ENCODE measurements at places on chromosomes 12 and 14.

DNA sequence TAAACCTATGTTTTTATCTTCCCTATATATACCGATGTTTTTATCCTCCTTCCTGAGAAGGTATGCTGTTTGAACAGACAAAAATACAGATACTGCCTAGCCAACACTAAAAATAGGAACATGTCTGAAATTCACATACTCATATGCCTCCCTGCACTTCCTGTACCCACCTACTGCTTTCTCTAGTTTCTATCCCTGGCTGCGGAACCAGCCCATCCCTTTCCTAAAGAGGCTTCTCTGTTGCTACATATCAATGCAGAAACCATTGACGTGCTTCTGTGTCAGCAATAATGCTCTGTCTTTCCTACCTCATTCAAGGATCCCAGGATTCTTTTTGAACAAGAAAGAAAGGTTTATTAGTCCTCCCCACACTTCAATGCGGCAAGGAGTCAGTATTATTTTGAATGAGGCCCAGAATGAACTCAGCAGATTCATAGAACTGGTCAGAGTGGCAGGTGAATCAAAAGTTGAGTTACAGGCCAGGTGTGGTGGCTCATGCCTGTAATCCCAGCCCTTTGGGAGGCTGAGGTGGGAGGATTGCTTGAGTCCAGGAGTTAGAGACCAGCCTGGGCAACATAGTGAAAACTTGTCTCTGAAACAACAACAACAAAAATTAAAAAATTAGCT, 67.8 kb upstream of the NAP1L1 start:
- peak; percentile 53 for DNase-seq

DNA sequence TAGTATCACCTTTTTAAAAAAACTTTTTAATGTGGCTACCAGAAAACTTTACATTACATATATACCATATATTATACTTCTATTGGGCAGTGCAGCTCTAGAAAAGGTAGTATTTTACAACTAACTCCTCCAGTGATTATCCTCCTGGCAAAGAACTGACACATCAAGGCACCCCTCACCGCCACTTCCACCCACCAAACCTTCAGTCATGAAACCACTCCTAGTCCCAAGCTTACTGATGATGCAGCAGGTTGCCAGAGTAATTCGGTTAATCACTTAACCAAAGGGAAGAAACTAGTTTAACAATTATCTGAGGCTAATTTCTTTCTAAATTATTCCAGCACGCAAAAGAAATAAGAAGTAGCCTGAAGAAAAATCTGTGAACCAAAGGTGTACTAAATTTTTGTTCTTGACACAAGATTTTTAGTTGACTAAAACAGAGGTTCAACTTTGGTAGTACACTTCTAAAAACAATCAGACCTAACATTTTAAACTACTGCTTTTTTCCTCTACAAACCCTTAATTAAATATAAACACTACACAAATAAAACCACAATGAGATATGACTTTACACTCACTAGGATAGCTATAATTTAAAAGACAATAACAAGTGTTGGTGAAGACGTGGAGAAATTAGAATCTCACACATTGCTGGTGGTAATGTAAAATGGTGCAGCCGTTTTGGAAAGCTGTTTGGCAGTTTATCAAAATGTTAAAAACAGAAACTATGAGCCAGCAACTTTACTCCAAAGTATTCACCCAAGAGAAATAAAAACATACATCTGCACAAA, 16.7 kb downstream of the SPPL3 start:
- peak; percentile 12 for DNase-seq

DNA sequence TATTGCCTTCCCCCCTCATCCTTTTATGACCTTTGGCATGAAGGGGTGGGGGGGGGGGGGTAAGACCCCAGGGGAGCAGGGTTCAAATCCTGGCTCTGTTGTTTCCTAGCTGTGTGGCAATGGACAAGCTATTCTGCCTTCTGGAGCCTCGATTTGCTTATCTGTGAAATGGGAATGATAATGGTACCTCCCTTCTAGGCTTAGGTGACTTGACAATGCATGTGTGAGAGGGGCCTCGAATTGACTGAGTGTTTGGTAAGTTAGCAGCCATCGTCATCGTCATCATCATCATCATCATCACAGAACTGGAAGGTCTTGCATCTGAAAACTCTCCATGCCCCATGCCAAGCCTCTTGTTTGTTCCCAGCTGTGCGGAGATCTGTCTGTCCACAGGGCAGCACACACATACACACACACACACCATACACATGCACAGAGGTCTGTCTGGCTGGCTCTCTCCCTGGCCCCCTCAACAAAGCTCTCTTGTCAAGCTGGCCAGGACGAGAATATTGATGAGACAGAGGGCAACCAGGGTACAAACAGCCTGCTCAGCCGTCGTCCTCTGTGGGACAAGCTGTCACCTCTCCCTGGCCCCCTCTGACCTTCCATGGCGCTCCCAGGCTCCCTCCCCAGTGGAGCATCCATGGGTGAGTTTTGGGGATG, 5.9 kb upstream of the SDS start:
- DNase-seq = no peak

- no peak for DNase-seq
Measured at GRCh38 chr14:93269341-93270068, 62.4 kb downstream of the UBR7 start.

- no peak for DNase-seq
Measured at GRCh38 chr14:100129161-100129589, 30.3 kb downstream of the DEGS2 start.

GRCh38 chr12:51548241-51548640, 42.8 kb upstream of the SCN8A start:
- DNase-seq = no peak

GRCh38 chr12:108633534-108634248, at the start of gene SELPLG:
Gene SELPLG (minus strand): TSS chr12:108633894. CDS start chr12:108624307, 9,587 bp downstream.
- peak; percentile 95 for DNase-seq

- no peak for DNase-seq
Measured at GRCh38 chr12:132024758-132025157, 75.0 kb downstream of the EP400 start.

DNA sequence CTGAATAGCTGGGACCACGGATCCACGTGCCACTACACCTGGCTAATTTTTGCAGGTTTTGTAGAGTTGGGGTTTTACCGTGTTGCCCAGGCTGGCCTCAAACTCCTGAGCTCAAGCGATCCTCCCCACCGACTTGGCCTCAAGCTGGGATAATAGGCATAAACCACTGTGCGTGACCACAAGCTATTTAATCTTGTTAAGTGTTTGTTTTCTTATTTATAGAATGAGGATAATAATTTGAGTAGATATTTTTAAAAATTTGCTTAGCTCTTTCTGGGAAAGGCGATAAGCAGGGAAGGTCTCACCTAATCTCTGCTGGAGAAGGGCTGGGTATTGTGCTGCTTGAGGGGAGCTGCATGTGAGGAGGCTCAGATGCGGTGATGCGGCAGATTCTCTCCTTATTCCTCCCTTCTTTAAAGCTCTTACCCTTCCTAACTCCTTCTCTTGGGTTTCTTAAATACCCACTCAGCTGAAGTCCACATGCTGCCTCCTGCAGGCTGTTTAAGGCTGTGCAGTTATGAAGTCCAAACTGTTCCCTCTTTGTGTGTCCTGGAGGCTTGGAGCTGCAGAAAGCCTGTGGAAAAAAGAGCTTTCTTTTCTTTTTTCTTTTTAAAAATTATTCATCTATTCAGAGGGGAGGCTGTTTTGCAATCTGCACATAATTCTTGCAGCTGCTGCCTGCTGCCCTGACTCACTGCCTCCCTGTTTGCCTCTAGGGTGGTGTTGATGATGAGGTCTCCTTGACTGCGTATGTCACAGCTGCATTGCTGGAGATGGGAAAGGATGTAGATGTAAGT, 37.9 kb downstream of the A2ML1 start:
- DNase-seq = peak; percentile 31

DNA sequence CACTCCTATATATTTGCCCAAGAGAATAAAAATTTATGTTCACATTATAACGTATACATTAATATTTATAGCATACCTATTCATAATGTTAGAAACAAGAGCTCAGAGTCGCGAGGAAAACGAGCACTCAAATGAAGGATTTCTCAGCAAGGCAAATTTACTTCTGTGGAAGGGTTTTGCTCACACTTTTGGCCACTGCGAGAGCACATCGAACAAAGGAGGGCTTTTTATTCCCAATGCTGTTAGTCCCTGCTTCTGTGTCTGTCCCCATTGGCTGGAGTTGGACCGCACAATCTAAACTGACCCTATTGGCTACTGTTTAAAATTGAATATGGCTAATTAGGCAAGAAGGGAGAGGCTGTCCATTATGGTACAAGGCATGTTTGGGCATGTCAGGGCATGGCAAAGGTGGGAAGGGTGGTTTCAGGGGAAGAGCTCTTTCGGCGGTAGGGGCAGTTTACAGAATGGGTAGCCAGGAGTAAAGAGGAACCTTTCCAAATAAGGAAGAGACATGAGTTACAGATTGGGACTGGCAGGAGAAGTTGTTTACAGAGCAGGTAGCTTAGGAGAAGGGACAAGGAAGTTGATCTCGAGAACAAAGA, 702.9 kb downstream of the TRHDE start:
- DNase-seq = no peak

- DNase-seq = no peak
Measured at GRCh38 chr14:81942071-81942470, 408.4 kb upstream of the SEL1L start.

DNA sequence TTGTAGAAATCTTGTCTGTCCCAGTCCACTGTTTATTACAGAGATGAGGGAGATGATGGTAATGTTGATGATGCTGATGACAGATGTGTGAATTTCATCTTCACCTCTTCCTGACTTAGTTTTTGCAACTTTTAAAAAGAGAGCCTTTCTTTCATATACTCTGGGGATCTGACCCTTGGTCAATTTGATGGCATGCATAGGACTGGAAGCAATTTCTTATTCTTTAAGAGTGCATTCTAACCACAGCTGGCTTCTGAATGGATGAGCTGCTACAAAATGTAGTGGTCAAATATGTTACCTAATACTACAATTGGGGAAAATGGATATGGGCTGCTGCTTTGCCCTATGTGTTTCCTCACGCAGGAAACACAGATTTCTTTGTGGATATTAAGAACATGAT, 80.8 kb downstream of the MYRFL start:
- no peak for DNase-seq

DNA sequence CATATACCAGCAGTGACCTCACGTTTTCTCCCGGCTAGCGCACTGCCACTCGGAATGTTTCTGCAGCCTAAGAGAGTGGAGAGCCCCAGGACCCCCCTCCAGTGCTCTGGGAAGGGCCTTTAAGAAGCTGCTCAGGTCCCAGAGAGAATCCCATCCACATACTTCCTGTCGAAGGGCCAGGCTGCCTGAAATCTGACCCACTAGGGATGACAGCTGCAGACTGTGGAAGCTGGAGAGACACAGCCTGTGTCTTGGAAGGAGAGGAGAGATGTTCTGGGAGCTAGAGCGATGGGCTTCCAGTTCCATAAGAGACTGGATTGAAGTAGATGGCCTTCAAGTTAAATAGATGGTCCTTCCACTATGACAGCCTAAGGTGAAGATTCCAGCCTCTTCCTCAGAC, 54.4 kb downstream of the IQSEC3 start:
- DNase-seq = no peak

DNA sequence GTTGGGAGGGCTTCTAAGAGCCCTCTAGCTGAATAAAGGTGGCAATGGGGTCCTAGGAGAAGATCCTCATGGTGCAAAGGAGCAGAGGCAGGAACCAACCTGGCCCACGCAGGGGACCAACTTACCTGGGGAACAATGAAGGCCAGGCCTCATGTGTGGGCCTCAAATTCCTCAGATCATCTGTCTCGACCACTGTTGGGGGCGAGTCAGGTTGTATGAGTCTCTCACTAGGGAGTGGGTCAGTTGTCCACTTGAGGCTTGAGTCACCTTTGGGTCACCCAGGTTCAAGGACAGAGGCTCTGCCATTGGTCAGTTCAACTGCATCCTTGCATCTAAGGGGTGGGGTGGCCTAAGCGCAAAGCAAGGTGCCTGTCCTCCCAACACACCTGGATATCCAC, 43.7 kb upstream of the BDKRB2 start:
- no peak for DNase-seq

DNA sequence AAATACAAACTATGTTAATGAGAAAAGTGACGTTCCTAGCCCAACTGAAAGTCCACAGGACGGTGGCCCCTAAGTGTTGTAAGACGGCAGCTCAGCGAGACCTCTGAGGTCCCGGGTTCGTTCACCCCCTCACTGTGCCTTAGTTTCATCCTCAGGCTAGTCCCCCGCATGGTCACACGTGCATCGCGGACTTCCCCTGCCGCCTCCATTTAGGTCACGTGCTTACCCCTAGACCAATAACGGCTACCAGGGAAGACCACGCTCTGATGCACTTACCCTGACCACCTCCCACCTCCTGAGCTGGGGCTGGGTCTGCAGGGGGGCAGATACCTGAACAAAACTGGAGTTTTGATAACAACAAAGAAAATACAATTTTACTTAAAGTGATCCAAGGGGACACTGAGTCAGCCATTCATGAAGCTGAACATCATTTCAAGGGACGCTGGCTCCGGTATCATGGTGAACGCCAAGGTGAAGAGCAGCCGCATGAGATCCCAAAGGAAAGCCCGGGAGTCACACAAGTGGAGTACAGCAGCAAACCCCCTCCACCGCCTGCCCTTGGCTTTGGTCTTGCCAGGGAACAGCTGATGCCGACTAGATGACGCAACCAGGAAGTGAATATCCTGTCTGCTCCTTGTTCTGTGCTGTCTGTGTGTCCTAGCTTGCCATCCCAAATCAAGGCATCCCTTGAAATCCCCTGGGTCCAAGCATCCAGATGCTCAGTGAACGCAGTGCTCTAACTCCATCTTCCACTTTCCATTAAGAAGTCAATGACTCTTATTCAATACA, 274.1 kb downstream of the PCNX1 start:
- no peak for DNase-seq

- DNase-seq = no peak
Measured at GRCh38 chr12:122874081-122874480, 21.8 kb downstream of the VPS37B start.

DNA sequence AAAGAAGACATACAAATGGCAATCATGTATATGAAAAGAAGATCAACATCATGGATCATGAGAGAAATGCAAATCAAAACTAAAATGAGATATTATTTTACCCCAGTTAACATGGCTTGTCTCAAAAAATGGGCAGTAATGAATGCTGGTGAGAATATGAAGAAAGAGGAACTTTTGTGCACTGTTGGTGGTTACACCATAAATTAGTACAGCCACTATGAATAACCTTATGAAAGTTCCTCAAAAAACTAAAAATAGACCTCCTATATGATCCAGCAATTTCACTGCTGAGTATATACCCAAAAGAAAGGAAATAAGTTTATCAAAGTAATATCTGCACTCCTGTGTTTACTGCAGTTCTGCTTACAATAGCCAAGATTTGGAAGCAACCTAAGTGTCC, 151.7 kb downstream of the PDZRN4 start:
- no peak for DNase-seq

- no peak for DNase-seq
Measured at GRCh38 chr12:87332987-87333726, 696.0 kb downstream of the C12orf50 start.

GRCh38 chr12:40733871-40734270, 41.6 kb downstream of the CNTN1 start:
- DNase-seq = no peak

- DNase-seq = no peak
Measured at GRCh38 chr14:52954346-52955214, 3.7 kb upstream of the FERMT2 start.

DNA sequence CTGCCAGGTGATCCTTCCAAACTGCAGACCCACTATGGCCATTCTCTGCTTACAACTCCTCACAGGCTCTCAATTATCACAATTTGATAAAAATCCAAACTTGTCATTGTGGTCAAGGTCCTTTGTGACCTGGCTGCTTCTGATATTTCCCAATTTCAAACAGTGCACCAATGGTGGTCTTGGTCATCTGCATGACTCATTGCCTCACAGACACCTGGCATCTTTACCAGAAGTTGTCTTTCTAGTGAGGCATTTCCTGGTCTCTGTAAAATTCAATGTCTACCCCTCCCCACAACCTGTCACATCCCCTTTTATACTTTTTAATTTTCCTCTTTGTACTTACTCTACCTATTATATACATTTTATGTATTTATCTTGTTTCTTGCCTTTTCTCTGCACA, 17.8 kb upstream of the PAPOLA start:
- DNase-seq = no peak
